Activated T-helper 1 cell treated with anti-CD3 and anti-CD28 coated beads, Interleukin-2, amount 50 U/mL, for 16 hours (primary cell): ENCODE measurements at places on chromosomes 2 and 18.

DNA sequence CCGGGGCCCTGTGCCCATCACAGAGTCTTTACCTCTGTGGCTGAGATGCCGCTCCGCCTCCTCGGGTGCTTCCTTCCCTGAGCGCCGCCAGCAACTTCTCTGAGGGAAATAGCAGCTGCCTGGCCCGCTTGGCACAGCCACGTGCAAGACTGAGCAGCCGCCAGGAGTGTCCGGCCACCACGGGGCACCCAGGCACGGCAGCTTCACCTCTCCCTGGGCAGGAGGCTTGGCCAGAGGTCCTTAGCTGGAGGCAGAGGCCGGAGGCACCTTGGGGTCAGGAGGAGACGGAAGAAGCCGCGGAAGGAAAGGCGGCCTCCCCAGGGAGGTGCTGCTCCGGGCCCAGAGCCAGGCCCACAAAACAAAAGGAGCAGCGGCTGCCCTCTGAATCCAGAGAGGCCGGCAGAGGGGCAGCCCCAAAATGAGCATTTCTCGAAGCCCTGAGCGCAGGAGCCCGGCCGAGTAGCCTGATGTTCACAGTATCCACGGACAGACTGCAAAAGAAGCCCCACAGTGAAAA lies 6.0 kb upstream of the LIMS2 start:
- DNase-seq: no peak

DNA sequence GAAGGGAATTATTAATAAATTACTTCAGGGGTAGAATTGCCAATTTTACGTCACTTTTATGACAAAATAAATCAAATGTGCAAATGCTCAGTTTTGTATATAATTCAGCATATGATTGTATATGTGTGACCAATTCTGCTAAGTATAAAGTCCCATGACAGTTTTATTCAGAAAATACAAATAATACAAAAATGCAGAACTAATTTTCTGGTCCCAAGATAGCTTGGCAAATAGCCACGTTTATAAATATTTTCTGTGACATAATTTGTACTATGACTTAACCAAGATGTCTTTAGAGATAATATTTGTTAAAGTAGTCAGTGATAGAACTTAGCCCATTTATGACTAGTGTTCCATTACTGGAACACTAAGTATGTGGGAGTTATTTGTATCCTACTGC lies 24.2 kb upstream of the CAB39 start:
- no peak for DNase-seq

GRCh38 chr18:13672657-13673056 lies 53.7 kb downstream of the FAM210A start:
- no peak for DNase-seq

DNA sequence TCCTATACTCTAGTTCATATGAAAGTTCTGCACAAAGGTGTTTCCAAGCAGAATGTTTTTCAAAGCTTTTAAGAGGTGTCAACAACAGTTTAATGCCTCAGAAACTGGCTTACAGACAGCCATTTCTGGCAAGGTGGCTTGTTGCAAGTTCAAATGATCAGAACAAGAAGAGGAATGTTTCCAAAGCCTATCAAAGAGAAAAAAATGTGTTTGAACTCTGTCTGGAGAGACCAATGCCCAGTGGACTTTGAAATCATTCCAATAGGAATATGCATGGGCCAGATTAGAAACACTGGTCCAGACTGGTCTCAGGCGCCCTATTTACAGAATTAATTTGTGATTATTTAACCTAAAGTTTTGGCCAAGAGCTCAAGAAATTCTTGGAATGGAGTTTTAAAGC lies 106.2 kb downstream of the CPS1 start:
- DNase-seq: no peak

DNA sequence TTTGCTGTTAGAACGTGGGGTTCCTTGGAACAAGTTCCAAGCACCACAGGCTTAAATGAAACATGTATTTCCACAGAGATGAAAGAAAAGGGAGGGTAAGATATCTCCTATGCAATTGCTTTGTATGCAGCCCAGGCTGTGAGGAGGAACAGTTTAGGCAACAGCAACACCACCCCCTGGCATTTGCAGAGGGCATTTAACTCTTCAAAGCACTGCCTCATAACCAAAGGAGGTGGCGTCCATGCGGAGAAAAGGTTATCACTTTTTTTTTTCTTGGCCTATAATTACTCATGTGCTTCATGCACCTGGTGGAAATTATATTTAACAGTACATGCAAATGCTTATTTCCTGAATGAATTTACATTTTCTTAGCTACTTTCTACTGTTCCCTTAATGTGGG lies 286.0 kb downstream of the LPIN1 start:
- no peak for DNase-seq

DNA sequence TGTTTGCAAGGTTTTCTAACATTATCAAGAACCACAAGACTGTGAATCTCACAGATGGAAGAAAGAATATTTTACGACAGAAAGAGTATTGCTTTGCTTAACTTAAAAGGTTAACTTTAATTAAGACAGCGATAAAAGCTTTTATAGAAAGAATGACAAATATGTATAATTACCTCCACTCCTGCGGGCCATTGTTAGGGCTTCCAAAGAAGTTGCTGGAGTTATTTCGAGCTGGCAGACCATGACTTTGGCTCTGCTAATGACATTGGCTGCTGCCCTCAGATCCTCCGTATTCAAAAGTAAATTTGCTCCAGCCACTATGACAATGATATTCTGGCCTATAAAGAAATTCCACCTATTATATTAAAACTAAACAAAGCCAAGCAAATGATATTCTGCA lies 47.3 kb downstream of the RBKS start:
- no peak for DNase-seq

DNA sequence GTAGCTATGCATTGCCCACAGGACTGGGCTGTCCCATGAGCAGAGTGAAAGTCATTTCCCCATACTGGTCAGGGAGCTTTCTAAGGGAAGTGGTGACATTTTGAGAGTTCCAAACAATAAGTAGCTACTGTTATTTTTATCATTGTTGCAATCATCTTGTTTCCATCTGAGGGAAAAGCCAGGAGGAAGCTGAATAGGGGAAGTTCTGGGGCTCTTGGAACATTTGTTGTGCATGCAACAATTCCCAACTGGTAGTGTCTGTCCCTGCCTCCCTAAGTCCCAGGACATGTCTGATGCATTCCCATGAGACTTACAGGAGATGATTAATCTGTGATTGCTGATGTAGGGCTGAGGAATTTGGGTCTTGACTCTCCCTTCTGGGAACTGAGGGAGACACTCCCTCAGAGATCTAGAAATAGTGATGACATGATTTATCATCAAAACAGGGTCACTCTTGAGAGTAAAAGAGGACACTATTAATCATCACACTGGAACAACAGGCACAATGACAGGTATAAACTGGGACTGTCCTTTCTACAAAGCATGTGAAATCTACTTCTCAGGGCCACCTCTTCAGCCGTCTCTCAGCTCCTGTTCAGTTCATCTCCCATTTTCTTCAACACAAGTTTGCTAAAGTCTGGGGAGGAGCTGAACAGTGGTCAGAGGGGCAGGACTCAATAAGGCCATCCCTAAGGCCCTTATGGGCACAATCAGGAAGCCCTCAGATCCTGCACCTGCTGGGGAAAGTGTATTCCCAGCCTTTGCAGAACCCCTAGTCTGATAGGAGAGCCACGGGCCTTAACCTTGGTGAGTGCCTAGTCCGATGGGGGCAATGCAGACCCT lies 28.0 kb upstream of the MARCO start:
- no peak for DNase-seq
